ENCODE measurements at places on chromosomes 4 and X.

GRCh38 chrX:51608766-51609165 is 9.9 kb downstream of the CENPVL3 start:
- no peak for DNase-seq

- no peak for DNase-seq
These were observed 24.6 kb downstream of the ARHGAP24 start for GRCh38 chr4:85499573-85499972.

DNA sequence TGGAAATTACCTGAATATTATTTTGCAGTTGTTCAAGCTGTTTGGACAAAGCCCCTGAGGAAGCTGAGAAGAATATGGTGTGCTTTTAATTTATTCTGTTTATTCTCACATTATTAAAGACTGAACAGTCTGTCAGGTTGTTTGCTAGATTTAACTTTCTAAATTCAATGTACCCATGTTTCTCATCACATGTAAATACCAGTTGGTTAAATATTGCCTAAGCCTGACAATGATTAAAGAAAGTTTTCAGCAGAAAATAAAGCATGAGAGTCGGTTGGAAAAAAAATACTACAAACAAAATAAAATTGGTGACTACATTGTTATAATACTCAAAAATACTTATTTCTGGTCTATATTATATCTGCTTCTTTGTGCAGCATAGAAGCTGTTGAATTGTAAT is 1974.7 kb downstream of the ARAP2 start:
- no peak for DNase-seq

DNA sequence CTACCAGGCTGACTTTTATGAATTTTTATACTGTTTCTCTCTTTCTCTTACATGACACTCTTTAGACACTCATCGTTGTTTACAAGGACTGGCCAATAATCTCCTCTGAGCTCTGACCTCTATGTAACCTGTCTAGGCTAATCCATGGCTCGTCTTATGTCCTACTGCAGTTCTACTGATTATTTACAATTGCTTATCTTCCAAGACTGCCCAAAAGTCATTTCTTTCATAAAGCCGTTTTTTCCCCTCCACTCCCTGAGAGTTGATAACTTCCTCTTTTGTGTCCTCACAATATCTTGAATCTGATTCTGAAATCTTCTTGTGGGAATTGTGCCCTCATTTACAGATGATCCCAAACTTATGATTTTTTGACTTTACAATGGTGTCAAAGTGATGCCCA is 18.3 kb upstream of the SNCA start:
- no peak for DNase-seq

DNA sequence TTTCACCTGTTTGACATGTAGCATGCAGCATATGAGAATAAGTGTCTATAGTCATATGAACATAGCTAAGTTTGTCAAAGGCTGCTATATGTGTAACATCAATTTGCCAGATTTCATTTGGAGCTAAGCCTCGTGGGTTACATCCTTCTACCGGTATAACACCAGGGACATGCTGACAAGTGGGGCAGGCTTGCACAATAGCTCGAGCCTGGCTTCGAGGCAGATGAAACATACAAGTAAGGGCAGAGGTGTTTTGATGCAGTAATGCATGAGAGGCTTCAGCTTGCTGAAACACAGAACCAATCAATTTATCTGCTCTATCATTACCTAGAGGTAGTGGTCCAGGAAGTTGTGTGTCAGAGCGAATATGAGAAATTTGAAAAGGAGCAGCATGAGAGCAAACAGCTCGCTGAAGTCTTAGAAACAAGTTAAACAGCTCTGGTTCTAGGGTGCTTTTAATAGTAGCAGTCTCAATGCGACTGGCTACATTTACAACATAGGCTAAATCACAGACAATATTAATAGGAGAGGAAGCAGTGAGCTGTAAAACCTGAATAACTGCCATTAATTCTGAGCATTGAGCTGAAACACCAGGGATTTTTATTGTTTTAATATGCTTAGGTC is 14.9 kb upstream of the UGDH start:
- DNase-seq = no peak

DNA sequence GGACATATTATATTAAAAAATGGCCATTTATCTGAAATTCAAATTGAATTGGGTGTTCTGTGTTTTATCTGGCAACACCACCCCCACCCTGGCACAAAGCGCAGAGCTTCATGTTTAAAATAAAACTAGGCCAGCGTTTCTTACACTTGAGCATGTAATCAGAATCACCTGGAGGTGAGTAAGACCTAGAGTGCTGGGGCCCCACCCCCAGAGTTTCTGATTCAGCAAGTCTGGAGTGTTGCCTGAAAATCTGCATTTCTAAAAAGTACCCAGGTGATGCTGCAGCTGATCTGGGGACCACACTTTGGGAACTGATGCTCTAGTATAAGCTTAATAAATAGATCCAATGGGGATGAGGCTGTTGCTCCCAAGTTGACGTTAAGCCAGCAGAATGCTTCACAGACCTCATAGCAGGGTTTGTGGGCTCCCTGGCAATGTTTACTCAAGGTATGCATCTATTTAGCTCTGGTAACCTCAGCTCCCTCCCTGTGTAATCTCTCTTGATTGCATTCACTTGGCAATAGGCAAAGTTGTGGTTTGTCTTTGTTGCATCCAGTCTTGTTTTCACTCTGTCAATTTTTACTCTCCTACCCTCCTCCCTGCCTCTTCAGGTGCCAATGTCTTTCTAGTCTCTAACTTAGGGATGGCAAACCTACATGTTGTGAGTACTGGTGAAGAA is 99.8 kb upstream of the TEX13D start:
- DNase-seq = peak; percentile 24

GRCh38 chr4:94650134-94650495 is 107.6 kb upstream of the BMPR1B start:
- DNase-seq = no peak

DNA sequence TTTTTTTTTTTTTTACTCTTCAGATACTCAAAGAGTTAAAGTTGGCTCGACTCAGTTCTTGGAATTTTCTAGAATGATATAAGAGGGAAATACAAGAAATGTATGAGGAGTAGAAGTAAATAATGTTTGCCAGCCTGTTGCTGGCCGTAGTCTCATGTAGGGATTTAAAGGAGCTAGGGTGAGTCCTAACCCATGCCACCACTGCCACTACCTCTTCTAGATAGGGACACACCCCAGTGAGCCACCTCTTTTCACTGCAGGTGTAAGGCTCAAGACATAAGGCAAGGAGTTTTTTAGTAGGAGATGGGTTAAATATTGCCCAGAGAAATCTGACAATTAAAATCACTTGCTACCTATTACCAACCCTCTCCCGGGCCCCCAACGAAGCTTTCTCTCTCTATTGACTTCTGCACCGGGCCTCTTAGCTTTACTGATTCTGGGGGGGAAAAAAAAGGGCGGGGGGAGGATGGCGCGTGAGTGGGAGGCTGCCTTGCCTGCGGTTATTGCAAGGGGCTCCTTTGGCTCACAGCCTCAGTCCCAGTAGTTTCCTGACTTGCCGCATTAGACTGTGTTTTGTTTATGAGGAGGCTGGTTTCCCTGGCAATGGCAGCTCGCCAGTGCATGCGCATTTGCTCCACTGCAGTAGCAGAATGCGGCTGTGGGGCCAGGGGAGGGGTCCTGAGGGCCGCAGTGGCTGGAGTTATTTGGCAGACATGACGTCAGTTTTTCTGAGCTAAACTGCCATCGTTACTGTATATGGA is 3.0 kb downstream of the LINC00632 start:
- peak; percentile 20 for DNase-seq

GRCh38 chr4:88320780-88321373 is 36.5 kb upstream of the PPM1K start:
- DNase-seq = peak; percentile 60

GRCh38 chr4:103786014-103786413 is 66.2 kb upstream of the TACR3 start:
- no peak for DNase-seq

DNA sequence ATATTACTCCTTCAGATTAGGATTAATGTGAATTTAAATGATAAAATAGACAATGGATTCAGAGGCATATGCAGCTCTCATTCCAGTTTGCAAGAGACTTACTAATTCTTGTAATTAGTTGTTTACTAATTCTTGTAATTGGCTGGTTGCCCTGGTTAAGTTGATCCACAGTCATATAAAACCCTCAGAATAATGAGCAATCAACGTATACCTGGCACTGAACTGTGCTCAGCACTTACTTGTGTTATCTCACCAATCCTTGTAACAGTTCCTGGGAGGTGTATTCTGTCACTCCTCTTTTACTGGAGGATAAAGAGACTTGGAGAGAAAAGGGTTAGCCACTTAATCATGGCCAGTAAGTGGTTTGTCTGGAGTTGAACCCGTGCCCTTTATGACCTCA is 10.5 kb downstream of the HERC5 start:
- DNase-seq = no peak

DNA sequence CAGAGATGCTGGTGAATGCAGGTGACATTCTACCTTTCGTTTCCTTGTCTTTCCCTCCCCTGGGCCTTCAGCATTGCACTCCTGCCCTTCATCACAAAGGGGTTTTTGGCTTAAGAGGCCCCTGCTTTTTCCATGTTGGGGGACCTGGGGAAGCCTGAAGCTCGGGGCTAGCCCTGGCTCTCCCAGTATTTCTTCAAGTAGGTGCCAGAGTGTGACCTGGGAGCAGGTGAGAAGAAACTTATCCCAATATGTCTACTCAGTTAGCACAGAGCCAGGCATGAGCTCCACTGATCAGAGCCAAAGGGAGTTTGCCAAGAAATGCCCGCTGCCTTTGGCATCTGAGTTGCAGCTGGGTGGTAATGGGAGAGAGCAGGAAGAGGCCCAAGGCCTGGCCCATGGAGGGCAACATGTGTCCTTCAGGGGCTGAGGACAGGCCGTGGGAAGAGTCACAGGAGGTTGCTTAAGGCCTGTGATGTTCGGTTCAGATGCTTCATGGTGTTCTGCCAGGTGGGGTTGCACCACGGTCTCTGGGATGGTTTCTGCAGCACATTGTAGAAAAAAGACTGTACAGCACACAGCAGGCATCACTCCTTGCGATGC is 7.6 kb downstream of the PRRG3 start:
- DNase-seq = no peak

DNA sequence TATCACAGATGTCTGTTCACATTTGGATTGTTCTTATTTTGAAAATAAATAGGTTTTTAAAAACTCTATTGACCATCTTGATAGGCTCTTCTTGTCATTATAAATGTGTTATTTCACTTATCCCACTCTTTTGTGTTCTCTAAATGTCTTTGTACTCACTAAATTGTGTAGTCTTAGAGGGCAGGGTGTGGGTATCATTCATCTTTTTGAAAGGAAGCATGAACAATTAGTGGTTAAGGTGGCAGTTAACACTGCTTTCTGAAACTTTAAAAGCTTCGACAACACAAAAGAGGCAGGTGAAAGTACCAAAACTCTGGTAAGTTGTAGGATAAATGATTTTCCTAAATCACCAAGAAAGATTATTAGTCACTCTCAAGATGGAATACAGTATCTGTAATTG is 83.2 kb downstream of the IL15 start:
- DNase-seq = no peak

- DNase-seq = no peak
These were observed 10.5 kb downstream of the ACSL1 start for GRCh38 chr4:184815046-184815877.

DNA sequence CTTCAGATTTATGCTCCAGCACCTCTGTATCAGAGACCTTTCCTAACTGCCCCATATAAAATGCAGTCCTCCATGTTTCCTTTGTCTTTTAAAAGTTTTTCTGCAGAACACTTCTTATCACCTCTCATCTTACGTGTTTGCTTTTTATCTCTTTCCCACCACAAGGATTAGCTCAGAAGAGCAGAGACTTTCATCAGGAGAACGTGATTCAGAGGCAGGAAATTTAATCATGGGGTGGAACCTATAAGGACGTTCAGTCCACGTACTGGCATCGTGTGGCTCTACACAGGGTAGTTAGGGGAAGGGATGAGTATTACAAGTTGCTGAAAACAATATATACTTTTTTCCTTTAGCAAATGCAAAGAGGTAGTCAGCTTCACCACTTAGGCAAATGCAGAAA is 98.7 kb downstream of the SORBS2 start:
- DNase-seq = no peak

DNA sequence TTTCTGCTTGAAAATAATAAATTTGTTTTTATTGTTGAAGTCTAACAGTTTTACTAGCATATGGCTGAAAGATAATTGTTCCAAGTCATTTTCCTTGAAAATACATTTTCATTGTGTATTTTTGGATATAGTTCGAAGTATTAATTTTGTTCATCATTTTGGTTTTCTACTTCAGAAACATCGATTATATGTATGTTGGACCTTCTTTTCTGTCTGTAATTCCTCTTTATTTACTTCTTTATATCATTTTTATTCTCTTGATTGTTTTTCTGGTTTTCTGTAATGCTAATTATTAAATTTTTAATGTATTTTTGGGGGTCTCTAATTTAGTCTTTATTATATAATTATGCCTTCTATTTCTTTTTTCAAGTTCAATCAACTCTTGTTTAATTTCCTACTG is 407.1 kb upstream of the FRG1 start:
- DNase-seq = no peak

GRCh38 chrX:153771415-153772315 is 7.6 kb downstream of the PLXNB3 start:
- DNase-seq = no peak

- no peak for DNase-seq
These were observed 227.7 kb downstream of the LDB2 start for GRCh38 chr4:16670727-16671126.

DNA sequence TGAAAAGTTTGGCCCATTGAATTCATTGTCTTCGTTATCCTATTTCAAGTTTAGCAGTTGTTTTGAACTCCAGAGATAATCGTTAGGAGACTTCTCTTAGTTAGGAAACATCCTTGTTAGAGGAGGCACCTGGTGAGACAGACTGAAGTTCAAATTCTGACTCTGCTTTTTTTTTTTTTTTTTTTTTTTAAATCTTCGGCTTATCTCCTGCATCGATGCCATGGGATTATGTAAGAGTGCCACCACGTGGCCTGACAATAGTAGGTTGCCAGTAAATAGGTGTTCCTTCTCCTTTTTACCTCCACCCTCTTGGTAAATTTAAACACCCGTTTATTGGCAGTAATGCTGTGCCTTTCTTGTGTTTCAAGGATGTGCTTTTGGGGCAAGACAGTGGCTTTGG is 149.3 kb downstream of the SOWAHB start:
- DNase-seq = peak; percentile 33

DNA sequence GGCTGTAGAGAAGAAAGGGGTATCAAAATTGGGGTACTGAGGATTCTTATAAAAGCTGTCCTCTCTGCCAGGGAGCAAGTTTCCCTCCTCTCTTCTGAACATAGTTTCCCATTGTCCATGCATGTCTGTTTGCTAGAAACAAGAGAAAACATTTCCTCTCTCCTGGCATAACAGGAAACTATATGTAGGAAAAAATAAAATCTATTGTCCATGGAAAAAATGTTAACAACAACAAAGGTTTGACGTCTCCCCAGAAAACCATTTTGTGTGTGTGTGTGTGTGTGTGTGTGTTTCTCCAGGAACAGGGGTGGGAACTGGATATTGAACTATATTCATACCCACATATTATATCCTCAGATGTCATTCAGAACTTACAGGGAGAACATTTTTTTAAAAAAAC is 107.2 kb downstream of the GASK1B start:
- no peak for DNase-seq

DNA sequence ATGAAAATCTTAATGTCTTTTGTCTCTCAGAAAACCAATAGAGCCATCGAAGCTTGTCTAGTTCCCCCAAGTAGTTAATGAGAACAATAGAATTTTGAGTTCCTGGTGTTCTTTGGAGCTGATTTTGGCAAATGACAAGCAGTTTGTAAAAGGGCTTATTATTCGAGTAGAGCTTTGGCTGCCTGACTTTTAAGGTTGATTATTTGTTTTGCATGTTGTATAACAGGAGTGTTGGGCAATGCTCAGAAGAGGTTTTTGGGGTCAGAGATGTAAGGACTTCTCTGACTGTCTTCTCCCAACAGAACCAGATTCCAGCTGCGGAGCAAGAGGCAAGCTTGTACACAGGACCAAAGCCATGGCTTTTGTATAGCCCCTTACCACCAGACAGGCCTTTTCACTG is 30.0 kb downstream of the ZCCHC12 start:
- no peak for DNase-seq
